ENCODE measurements at places on chromosomes 3 and 15.

GRCh38 chr3:134364936-134365765 is 9.1 kb downstream of the AMOTL2 start:
- no peak for DNase-seq

DNA sequence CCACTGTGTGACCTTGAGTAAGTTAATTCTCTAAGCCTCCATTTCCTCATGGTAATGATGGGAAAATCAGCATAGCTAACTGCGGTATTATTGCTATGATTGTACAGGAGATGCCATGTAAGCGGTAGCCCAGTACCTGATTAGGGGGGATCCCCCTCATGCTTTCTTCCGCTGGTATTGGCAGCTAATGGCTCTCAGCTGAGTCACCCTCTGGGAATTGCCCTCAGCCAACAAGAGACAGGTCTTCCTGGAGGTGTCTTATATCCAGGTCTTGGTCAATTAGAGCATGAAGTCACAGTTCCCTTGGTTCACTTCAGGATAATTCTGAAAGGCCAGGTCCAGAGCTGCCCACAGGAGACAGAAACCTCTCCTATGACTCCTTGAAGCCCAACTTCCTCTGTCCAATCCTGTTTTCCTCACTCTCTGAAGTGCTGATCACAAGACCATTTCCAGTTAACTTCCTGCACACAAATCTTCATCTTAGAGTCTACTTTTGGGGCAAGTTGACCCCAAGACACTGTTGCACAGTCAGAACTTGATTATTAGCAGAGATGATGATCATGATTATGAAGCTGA is 724.7 kb upstream of the ZNF385D start:
- DNase-seq = no peak

DNA sequence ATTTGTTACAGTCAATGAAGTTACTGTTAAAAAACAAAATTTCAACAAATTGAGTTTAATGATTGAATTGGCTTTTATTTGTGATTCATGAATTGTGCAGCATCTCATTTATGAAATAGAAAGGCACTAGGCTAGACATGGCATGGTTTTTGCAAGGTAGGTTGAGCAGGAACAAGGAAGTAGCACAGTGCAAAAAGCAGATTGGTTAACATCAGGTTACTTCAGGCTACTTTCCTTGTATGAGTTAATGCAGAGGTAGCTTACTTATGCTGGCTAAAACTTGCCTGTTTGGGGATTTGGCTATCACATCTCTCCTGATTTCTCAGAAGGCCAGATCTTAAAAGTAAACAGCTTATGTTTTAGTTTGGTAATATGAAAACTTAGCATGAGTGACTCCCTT is 23.0 kb upstream of the SV2B start:
- DNase-seq = no peak

- DNase-seq = no peak
Measured at GRCh38 chr3:148790851-148791735, 36.5 kb upstream of the CPB1 start.

- no peak for DNase-seq
Measured at GRCh38 chr15:31392761-31393401, 66.2 kb downstream of the KLF13 start.

GRCh38 chr15:100735129-100736053 is 133.0 kb downstream of the ASB7 start:
- DNase-seq = no peak

DNA sequence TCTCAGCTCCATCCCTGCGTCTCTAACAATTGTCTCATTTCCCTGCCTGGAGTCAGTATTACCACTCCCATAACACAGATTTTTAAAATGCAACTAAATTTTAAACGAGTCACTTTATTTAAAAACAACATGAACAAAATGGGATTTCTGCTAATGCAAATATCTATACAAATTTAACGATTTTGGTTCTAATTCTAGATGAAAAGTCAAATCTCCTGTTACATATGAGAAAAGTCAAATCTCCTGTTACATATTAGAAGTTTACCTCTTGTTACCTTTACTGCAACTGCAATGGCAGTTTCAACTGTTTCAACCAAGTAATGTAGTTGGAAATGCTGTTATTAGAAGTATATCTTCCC is 578 bp upstream of the RPL39L start:
- no peak for DNase-seq

DNA sequence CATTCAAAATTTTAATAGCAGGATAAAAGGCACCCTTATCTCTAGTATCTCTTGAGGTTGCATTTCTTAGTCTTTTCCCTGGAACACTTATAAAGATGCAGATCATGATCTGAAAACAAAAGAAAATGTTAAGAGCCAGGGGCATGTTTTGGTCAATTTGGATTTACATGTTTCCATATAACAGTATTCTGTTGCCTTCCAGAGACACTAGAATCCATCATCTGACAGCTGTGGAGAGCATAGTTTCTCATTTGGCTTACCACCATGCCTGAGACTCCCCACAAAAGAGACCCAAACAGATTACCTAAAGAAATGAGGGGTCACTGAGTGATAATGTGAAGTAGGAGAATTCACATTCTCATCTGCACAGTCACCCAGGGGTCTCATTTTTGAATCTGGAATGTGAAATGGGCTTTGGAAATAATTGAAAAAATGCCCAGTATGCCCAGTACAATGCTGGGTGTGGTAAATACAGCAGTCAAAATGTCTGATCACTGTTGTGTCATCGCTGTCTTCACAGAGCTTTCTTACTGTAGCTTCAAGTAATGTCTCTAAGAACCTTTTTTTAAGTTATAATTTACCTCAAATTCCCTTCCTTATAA is 79.9 kb upstream of the ZBTB20 start:
- no peak for DNase-seq

GRCh38 chr3:185549651-185550111 is 2.7 kb downstream of the LIPH start:
- no peak for DNase-seq

DNA sequence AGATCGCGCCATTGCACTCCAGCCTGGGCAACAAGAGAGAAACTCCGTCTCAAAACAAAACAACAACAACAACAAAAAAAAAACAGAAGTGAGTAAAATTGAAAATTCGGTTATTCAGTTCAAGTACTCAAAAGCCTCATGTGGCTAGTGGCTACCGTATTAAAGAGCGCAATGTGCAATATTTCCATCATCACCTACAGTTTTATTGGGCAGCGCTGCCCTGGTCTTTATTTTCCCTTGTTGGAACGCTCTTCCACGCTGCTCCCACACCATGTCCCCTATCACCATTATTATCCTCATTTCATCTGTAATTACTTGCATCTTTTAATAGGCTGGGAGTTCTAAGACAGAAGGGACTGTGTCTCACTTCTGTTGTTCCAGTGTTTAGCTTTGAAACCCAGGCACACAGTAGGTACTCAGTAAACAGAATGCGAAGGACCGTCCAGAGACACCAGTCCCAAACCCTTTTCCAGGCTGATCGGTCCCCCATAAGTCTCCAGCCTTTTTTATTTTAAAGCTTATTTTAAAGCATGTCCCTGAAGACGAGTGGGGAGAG is 423 bp upstream of the HACD3 start:
- DNase-seq = no peak

DNA sequence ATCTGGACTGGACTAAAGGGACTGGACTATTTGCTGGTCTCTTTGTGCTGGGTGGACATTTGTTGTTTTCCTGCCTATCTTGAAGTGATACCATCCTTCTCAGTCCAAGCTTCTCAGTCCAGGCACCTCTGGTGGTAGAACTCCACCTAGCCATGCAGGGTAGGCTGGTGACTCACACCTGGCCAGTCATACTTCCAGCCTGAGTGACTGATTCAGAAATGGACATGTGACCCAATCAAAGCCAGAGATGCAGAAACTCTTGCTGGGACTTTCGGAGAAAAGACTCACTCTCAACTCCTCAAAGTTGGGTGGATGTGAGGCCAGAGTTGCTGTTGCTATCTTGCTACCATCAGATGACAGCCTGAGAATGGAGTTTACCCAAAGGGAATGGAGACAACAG is 5.6 kb upstream of the ASB14 start:
- no peak for DNase-seq

- no peak for DNase-seq
Measured at GRCh38 chr15:68310178-68310803, 32.7 kb downstream of the FEM1B start.

- DNase-seq = no peak
Measured at GRCh38 chr3:111741181-111741580, 117.9 kb upstream of the PHLDB2 start.

GRCh38 chr3:134769287-134769868 is 25.7 kb upstream of the EPHB1 start:
- no peak for DNase-seq

DNA sequence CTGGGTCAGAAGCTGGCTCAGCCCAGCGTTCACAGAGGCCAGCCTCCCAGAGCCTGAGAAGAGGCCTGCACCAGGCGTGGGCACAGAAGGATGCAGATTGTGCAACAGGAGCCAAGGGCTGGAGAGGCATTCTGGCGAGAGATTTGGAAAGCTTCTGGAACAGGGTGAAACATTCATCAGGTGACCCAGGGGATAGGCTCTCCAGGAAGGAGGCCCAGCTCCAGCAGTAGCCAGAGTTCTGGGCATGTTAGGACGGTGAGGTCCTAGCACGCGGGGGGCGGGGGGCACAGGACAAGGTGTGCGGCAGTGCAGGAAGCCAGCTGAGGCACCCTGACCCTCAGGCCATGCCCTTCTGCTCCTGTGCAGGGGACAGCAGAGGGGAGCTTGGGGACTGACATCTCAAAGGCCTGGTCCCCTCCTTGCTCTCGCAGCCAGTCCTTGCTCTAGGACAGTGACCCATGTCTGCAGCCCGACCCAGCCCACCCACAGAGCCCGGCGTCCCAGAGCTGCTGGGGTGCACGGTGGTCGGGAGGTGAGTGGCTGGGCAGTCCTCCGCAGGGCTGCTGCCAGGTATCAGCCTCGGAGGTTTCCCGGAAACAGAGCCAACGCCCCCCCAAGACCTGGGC is 111.7 kb upstream of the KLF13 start:
- DNase-seq = no peak
